ENCODE measurements at places on chromosomes 1 and 21. TPM values are rescaled to one million over a fixed set of nuclear protein-coding genes. Genes with fewer than 3 reads are reported as not detected.

DNA sequence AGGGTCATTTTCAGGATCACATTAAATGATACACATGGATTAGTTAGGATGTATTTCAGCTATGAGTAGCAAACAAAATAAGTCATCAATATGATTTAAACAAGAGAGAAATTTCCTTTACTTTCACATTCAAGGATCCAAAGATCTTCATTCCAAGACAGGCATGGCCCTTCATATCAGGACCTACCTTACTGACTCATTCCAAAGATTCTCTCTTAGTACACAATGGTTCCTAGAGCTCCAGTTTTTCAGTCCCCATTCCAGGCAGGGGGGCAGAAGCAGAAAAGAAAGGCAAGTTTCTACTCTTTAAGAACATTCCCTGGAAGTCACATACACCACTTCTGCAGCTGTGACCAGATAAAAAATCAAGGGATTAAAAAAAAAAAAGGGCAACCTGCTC is 23.7 kb downstream of the RGS2 start:
- no peak overlapping the region for H3K27ac ChIP-seq
- no peak for DNase-seq
- no peak overlapping the region for H3K4me3 ChIP-seq
- H3K4me1 ChIP-seq = no peaks in the 10 kb centered on the region
- no peaks in the 10 kb centered on the region for H3K27me3 ChIP-seq
- H3K36me3 ChIP-seq = no peaks in the 10 kb centered on the region

ZZZ3 gene
- total RNA-seq = 44.5 TPM

FCAMR gene
- not detected for total RNA-seq

TNFRSF9 gene
- 0.47 TPM for total RNA-seq

KCNJ6 gene
- 0.09 TPM for total RNA-seq
